ENCODE measurements at places on chromosomes 3 and 15.

- peaks cover 42% of the 10 kb centered on the region for H3K4me1 ChIP-seq
- no peak for DNase-seq
- H3K27ac ChIP-seq: no peak overlapping the region
- no peaks in the 10 kb centered on the region for H3K36me3 ChIP-seq
- H3K27me3 ChIP-seq: peaks cover 7% of the 10 kb centered on the region
- H3K4me3 ChIP-seq: no peak overlapping the region
These were observed 42.8 kb upstream of the SMAD3 start for GRCh38 chr15:67022587-67023105.

DNA sequence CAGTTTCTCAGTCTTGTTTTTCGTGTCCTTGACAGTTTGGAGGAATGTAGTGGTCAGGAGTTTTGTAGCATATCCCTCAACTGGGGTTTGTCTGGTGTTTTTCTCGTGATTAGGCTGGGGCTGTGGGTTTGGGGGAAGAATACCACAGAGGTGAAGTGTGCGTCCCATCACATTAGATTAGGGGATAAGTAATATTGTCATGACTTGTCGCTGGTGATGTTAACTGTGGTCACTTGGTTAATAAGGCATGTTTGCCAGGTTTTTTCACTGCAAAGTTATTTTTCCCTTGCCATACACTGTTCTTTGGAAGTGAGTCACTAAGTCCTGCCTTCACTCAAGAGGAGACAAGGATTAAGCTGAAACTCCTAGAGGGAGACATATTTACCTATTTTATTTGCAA is 39.1 kb downstream of the PAK2 start:
- DNase-seq: no peak
- no peaks in the 10 kb centered on the region for H3K27me3 ChIP-seq
- peaks cover 12% of the 10 kb centered on the region for H3K4me1 ChIP-seq
- no peak overlapping the region for H3K4me3 ChIP-seq
- H3K27ac ChIP-seq: no peak overlapping the region
- H3K36me3 ChIP-seq: peaks cover 9% of the 10 kb centered on the region

DNA sequence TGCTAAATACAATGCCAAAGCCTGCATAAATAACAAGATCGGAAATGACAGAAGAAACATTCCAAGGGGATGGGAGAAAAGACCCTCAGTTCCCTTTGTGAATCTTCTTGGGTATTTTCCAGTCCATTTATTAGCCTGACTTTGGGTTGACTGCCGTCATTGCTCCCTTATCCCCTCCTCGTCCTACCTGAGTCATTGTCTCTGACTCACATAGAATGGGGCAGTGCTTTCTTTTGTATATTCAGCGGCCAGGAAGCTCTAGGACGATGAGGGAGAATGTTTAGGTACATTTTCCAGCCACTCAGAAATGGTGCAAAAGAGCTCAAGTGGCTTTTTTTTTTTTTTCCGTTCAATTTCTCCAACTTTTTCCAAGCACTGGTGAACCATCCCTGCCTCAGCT is 71.6 kb downstream of the KAT2B start:
- no peak overlapping the region for H3K4me3 ChIP-seq
- no peak for DNase-seq
- H3K27me3 ChIP-seq: no peaks in the 10 kb centered on the region
- no peak overlapping the region for H3K27ac ChIP-seq
- H3K4me1 ChIP-seq: no peaks in the 10 kb centered on the region
- H3K36me3 ChIP-seq: peaks cover 3% of the 10 kb centered on the region

DNA sequence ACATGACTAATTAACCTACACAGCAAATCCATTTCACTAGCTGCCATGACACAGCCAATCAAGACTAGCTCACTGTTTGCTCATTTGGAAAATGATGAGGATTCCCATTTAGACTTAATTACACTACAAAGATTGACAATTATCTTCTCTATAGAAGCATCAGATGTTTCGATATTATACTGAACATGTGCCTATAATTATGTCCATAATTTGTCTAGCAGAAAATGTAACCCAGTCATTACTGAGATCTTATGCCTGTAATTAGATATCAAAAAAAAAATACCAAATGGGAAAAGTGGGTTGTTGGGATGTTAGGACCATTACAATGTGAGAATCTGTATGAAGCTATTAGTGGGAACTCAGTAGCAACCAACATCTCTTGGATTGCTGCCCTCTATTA is 344.2 kb upstream of the MCTP2 start:
- no peaks in the 10 kb centered on the region for H3K27me3 ChIP-seq
- no peaks in the 10 kb centered on the region for H3K4me1 ChIP-seq
- H3K36me3 ChIP-seq: no peaks in the 10 kb centered on the region
- no peak for DNase-seq

- H3K27ac ChIP-seq: no peak overlapping the region
- no peak overlapping the region for H3K4me3 ChIP-seq
- peaks cover 17% of the 10 kb centered on the region for H3K36me3 ChIP-seq
- no peak for DNase-seq
- H3K4me1 ChIP-seq: peaks cover 62% of the 10 kb centered on the region
These were observed 16.9 kb downstream of the RFTN1 start for GRCh38 chr3:16496408-16497222.

All from activated T-cell treated with anti-CD3 and anti-CD28 coated beads, Interleukin-2, amount 50 U/mL, for 72 hours (primary cell).